Glomerular endothelial cell (primary cell): ENCODE measurements at places on chromosomes 7 and 10. TPM values are rescaled to one million over a fixed set of nuclear protein-coding genes. Genes with fewer than 3 reads are reported as not detected.

GRCh38 chr10:35526746-35527145, 78.4 kb upstream of the GJD4 start:
- DNase-seq = no peak

- no peak for DNase-seq
Measured at GRCh38 chr7:77438131-77438530, 22.0 kb upstream of the GSAP start.

DNA sequence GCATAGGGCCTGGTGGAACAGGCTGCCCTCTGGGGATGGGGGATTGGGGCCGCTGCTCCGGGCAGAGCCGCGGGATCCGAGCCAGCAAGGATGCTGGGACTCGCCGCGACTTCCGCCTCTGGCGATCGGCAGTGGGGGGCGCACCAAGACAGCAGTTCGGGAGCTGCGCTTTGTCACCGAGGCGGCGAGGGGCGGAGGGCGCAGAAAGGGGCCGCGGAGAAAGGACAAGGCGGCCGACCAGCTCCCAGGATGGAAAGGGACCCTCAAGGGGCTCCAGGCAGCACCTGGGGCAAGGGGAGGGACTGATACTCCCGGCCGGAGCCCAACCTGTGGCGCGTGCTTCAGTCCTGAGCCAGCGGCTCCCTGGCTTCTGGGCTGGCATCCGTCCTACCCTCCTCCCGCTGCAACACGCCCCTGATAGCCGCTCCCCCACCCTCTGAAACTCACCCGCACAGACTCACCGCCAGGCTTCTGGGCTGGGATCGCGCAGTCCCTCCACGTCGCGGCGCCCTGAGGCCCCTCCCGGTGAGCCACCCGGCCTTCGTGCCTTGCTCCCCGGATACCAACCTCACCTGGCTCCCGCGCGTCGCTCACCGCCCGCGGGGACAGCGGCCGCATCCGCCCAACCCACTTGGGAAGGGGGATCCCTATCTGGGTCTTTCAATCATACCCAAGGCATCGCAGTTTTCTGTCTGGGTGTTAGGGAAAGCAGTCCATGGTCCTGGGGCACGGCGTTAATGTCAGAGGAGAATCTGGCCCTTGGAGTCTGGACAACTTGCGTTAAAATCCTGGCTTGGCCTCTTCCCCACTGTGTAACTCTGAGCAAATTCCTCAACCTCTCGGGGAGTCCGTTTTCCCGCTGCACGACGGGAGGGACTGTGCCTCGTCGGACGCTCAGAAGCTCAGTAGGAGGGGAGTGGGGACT, 7.0 kb upstream of the EVX1 start:
- DNase-seq = no peak

The COX19 gene
- 5.1 and 9.5 TPM in 2 replicates for total RNA-seq

- DNase-seq = no peak
Measured at GRCh38 chr7:47483604-47484273, 98.2 kb downstream of the TNS3 start.

GRCh38 chr10:121900443-121901174, 27.2 kb downstream of the ATE1 start:
- DNase-seq = peak; percentile 50

DNA sequence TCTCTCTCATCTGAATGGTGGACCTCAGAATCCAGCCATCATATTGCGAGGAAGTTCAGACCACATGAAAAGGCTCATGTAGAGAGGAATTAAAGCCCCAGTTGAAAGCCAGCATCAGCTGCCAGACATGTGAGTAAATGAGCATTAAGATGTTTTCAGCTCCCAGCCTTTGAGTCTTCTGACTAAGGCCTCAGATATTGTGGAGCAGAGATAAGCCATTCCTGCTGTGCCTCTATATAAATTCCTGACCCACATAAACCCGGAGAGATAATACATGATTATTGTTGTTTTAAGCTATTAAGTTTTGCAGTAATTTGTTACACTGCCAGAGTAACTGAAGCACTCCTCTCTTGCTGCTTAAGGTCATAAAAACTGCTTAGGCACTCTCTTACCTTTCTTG, 14.6 kb downstream of the FAM149B1 start:
- DNase-seq = no peak

DNA sequence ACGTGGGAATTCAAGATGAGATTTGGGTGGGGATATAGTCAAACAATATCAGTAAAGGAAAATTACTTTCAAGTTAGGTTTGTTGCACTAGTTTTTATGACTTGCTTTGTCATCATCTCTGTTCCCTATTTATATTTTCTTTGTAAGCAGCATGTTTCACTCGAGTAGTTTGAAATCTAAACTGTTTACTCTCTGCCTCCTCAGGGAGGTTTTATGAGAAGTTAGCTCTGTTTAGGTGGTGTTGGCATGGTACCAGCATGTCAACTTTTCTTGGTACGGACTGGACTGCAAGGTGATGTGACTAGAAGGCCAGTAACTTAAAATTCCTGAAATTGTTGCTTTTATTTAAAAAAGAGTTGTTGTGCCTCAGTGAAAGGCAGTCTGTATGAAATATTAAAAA, 59.2 kb upstream of the MTPN start:
- no peak for DNase-seq

The PAPSS2 gene
- total RNA-seq = 63.9 and 109 TPM in 2 replicates

DNA sequence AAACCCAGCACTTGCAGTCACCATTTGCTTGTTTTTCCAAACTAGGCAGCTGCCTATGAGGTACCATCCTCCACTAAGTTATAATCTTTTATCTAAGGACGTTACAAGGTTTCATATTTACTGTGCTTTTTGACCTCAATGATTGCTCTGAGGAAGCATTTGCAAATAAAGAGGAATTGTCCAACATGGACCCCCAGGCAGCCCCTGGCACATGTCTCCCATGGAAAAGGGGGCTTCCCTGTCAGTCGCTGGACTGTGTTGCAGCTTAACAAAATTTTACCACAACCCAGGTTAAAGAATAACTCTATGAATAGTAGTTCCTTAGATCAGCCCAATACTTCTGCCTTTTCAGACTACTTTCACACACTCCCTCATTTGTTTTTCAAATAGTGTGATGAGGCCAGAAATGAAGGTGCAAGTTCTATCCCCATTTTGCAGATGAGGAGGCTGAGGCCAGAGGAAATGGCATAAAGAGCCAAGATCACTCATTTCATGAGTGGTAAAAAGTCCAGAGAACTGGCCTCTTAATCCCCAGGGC, 52.8 kb upstream of the ZPBP start:
- no peak for DNase-seq

The CCDC172 gene
- total RNA-seq = not detected in 2 replicates

DNA sequence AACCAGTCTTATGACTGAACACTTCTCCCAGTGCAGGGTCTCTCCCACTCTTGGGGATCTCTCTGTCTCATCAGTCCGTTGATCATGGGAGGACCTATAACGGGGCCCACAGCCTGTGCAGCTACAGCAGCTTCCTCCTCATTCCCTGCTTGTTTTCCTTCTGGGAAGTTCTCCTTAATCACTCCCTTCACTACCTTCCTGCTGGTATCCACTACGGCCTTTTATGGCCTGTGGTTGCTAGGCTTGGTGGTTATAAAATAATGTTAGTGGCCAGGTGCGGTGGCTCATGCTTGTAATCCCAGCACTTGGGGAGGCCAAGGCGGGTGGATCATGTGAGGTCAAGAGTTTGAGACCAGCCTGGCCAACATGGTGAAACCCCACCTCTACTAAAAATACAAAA, 3.5 kb upstream of the ZNF282 start:
- DNase-seq = no peak

The GPR15LG gene
- not detected in 2 replicates for total RNA-seq

DNA sequence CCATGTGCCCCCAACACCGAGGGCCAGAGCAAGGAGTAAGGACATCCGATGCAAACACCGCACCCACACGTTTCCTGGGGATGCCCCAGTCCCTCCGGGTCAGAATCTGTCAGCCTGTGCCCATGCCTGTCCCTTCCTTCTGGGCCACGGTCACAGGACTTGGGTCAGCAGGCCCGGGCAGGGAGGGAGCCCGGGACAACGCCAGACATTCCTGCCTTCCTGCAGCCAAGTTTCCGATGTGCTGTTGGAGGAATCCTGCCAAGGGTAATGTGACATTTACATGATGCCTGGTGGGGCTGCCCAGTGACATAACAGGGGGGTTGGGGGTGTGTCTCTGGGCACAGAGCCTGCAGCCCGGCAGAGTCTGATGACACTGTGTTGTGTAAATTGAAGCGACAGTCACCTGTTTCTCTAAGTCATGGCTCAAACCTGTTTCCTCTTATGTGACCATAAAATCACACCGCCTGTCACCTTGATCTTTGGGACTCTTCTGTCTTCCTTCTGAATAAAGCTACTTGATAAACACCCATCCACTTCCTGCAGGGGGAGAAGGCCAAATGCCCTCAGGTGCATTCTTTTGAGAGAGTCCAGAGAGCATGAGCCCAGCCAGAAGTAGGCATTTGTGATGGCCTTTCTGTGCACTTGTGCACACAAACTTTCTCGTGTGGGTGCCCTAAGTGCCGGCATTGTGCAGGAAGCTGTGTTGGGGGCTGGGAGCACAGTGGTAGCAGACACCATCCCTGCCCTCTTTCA, 175.3 kb upstream of the RHEB start:
- DNase-seq = no peak

DNA sequence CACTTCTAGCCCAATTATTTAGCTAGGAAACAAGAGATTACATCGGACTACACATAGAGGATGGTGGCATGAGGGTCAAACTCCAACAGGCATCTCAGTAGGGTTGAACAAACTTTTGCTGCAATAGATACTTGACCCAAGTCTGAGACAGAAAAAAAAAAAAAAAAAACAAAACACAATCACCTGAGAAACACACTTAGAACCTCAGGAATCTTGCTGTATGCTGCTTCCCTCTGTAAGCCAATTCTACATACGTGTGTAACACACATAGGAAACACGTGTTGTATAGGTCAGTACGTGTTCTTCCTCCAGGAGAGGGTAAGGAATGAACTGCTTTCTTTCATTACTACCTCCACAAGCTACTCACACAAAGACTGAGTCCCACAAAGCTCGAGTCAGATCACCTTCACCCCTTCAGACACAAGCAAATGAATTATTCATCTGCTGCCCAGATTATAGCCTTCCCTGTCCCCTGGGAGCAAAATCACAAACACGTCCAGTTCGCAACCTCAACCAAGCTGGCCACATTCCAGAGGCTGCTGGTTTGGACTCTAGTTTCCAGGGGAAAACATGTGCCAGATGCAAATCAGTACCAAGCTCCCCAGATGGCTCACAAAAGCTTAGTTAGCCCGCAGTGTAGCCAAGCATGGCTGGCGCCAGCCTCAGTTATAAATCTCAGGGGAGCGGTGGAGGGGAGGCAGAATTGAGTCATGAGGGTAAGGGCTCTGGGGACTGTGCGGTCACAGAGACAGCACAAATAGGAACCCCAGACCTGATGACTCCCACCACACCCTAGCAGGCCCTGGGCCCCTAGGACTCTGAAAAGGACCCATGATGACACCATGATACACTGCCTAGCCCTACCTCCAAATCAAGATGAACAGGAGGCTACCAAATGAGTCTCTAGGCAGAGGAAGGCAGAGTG, 15.1 kb downstream of the PSAP start:
- no peak for DNase-seq

DNA sequence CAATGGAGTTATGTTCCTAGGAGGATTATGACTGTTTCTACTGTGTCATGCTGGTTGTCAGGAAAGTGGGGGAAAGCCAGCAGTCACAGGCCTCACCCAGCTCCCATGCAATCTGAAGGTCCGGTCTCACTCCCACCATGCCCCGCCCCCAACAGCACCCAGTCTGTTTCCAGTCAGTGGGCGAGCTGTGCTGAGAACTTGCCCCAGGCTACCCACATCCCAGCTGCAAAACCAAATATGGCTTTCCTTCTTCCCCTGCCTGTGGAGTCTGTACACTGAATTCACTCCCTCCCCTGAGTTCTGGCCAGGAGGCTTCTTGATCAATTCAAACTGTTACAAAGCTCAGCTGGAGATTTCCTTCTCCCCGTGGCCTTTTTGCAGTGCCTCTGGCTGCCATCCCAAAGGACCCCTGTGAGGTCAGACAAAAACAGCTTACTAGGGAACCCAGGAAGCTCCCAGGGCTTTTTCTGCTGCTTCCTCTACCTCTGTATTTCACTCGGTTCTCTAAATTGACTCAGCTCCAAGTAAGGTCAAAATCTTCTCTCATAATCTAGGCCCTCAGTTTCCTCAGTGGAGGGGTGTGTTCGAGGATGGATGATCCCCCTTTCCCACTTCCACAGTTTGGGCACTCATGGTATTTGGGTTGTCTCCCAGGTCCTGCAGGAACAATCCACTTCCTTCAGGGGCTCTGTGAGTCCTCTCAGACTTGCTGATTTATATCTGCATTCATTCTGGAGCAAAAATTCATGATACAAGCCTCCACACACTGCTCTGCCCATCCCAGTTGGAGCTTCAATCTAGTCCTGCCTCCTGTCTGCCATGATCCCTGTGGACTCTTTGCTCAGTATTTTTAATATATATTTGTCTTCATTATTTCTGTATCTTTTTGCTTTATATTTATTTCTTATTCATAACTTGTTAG, 205.5 kb downstream of the SEMA3D start:
- no peak for DNase-seq

The TUBB8 gene
- total RNA-seq = not detected in 2 replicates

GRCh38 chr7:77433901-77434300, 17.8 kb upstream of the GSAP start:
- DNase-seq = no peak

The CYP3A7 gene
- total RNA-seq = not detected in 2 replicates

DNA sequence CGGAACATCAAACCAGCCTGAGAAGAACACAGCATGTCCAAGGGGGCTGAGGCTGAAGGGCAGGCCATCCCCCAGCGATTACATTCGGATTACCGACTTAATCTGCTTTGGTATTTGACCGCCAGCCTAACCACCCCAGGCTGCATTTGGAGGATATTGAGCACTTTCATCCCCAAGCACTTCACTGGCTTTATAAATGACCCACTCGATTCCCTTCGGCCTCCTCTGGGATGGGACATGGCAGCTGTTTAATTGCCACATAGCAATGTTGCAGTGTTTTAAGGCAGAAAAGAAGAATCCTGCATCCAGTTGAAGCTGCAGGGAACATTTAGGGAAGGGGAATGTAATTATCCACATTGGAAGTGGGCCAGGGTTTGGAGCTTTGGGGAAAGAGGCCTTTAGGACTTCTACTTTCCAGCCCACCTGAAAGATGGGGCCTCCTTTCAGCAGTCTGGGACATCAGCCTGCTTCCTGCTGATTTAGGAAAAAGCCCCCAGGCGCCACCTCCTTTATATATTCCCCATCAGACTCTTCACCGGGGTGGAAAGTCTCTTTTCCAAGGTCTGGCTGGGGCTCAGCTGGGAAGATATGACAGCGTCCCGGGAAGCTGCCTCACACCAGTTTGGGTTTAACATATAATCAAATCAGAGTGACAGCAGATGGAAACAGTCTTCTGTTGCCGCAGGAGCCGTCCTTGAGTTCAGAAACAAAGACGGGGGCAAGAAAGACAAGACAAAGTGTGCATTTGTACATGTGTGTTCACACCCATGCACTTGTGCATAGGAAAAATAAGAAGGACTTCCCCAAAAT, 9.2 kb downstream of the DPCD start:
- DNase-seq = no peak

The DPYSL4 gene
- total RNA-seq = 42.2 and 42.6 TPM in 2 replicates

DNA sequence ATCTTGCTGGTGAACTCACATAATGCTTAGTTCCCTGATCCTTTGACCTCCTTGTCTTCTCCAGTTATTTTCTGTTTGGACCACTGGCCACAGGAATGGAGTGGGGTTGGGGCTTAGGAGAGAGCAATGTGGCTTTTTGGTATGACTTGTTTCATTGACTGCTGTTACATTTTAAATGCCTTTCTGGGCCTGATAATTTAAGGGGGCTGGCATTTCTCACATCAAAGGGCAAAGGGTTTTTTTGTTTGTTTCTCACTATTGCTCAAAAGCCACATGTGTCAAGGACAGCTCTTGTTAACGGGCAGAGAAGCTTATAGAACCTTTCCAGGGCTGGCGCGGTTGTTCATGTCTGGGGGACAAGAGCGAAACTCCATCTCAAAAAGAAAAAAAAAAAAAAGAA, 161.2 kb upstream of the TNRC18 start:
- DNase-seq = no peak

The TUBGCP2 gene
- 55.0 and 60.3 TPM in 2 replicates for total RNA-seq
